ENCODE measurements at places on chromosomes 7 and 10.

GRCh38 chr10:89266721-89267453 lies 15.3 kb upstream of the LIPA start:
- DNase-seq: no peak

GRCh38 chr10:77028042-77028441 lies 609.6 kb downstream of the KCNMA1 start:
- DNase-seq: no peak

- no peak for DNase-seq
These were observed 28.2 kb downstream of the PFKP start for GRCh38 chr10:3095373-3096139.

DNA sequence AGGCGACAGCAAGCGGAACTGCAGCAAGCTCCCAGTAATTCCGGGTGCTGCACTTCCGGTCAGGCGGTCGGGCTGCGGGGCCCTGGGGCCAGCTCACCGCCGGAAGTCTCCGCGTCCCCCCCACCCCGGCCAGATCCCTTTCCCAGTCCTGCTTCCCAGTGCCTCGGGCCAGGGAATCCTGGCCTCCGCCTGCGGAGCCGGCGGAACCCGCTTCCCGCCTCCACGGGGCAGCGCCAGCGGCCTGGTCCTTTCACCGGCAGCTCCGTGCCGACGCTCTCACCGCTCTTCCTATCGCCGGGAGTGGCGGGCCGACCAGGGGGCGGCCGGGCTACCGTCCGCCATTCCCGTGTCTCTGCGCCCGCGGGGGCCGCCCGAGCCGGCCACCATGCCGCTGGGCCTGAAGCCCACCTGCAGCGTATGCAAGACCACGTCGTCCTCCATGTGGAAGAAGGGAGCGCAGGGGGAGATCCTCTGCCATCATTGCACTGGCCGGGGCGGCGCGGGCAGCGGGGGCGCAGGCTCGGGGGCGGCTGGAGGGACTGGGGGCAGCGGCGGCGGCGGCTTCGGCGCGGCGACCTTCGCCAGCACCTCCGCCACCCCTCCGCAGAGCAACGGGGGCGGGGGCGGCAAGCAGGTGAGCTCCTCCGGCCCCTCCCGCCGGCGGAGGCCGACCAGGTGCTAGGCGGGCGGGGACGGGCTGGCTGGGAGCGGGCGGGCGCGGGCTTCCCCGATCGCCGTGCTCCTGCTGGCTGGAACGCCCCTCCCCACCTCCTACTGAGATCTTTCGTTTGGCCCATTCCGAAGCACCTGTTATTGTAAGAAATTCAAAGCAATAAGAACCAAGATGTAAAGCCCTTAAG lies at the start of gene GATAD1:
TSS of gene GATAD1 (plus strand) at position 138 of the 860 bp plus-strand sequence. CDS start at position 386, 248 bp downstream.
- peak; percentile 63 for DNase-seq

DNA sequence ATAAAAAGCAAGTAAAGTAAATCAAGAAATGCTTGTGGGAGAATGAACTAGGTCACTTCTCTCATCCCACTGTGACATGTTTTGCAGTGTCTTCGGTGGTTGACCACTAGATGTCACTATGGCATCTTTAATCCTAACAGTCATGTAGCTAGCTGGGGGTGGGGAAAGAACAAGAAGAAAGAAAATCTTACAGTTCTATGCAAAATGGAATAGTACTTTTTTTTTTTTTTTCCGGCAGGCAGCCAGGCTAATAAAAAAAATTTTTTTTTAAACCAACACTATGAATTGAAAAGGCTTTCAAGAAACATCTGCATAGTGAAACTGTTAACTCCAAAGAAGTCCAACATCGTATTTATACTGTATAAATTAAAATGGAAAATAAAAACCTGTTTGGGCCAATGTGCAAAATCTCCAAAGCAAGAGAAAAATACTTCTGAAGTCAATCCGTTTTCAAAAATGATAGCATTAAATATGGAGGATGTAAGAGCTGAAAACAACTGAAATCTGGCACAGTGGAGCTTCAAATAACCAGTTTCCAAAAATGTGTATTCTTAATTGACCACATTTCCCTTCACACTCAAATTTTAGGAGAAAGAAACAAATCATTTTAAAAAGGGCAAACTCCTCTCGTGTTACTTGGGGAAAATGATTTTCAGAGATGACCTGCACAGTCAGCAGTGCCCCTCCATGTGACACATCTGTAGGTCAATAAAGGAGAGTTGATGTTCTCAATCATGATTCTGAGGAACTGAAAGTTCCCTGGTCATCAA lies 38.5 kb downstream of the CDK1 start:
- no peak for DNase-seq

- no peak for DNase-seq
These were observed 269.7 kb upstream of the HABP2 start for GRCh38 chr10:113283189-113283588.

DNA sequence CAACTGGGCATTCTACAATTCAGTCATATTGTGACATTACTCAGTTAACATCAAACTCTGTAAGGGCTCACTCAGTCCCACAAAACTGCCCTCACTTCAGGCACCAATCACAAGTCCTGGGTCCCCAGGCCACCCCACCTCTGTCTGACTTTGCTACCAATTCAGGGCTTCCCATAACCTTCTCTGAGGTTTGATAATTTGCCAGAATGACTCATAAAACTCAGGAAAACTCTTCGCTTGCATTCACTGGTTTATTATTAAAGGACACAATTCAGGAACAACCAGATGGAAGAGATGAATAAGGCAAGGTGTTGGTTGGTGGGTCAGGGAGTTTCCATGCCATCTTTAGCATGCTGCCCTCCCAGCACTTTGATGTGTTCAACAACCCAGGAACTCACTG lies 41.3 kb downstream of the AVL9 start:
- no peak for DNase-seq

DNA sequence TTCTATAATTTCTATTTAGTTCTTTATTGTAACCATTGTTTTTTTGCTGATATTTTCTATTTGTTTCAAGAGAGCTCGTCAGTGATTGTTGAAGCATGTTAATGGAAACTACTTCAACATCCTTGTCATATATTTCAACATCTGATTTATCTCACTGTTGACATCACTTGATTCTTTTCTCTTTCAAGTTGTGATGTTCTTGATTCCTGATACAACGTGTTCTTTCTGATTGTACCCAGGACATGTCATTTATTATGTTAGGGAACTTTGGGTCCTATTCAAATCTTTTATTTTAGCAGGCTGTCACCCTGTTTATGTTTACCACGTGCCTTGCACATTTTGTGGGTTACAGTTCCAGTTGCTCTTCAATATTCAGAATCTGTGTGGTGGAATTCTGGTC lies 79.8 kb upstream of the RSU1 start:
- no peak for DNase-seq

GRCh38 chr10:8312781-8313180 lies 258.3 kb downstream of the GATA3 start:
- DNase-seq: no peak

Data from stimulated activated CD8-positive, alpha-beta memory T cell treated with anti-CD3 and anti-CD28 coated beads, Interleukin-15, amount 100 ng/mL, for 1 hour (primary cell).